CD4-positive, alpha-beta T cell treated with Interleukin-15 for 4 hours (primary cell): ENCODE measurements at places on chromosomes 3 and 15.

DNA sequence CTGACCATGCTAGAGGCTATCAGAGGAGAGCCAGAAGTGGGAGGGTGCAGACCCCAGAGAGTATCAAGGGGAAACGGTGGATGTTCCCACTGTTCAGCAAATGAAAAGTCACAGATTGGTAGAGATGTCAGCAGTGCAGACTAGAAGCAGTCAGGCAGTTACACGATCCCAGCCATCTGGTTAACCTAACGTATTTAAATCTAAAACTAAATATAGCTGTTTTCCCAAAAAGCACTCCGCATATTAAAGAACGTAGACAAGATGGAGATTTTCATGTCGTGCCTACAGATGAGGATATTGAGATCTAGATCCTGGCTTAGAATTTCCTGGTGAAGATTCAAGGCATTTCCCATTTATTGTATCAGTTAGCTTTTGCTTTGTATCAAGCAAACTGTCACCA lies 25.2 kb downstream of the PXYLP1 start:
- no peak for DNase-seq

DNA sequence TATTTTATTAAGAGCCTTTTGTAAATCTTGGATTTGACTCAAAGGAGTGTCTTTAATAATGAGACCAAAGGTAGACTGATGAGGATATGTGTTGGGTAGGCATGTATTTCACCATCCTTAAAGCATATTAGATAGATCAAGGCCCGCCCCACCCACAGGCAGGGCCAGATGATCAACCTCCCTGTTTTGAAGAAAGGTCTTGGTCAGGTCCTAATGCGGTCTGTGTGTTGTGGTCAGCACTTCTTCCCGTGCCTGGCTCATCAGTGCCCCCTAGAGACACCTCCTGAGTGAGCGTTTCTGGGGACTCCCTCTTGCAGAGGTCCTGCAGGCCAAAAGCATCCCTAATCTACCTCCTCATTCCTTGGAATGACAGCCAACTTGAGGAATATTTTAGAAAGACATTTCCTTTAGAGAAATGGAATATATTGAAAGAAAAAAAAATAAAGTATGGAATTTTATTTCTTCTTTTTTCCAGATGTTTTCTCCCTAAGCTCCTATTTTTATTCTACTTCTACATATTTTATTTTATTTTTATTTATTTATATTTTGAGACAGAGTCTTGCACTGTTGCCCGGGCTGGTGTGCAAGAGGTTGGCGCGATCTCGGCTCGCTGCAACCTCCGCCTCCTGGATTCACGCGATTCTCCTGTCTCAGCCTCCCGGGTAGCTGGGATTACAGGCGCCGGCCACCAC lies 6.0 kb downstream of the TM4SF4 start:
- peak; percentile 34 for DNase-seq

- peak; percentile 46 for DNase-seq
Measured at GRCh38 chr3:18423401-18424212, 1.5 kb downstream of the SATB1 start.

DNA sequence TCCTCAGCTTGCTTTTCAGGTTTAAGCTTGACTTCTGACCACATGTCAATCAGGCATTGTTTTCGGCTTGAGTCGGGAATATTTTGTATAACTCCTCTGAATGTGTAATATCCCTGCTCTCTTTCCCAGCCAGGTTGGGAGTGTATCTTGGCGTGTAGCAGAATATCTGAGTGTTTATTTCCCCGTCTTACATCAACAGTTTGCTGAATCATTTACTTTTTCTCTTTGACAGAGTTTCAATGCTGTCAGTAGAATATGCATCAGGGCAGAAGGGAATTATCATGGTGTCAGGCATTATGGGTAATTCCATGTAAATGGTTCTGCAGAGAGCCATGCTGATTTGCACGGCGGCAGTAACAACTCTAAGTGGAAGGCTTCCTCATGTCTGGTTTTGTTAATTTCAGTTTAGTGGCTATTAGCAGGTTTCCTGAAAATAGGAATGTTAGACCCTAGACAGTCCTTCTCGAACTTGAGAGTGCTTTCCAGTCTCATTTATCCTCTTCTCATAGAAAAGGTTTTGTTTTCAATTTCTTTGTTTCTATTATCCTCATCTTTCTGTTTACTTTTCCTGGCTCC lies 566.3 kb downstream of the AGBL1 start:
- DNase-seq = no peak

DNA sequence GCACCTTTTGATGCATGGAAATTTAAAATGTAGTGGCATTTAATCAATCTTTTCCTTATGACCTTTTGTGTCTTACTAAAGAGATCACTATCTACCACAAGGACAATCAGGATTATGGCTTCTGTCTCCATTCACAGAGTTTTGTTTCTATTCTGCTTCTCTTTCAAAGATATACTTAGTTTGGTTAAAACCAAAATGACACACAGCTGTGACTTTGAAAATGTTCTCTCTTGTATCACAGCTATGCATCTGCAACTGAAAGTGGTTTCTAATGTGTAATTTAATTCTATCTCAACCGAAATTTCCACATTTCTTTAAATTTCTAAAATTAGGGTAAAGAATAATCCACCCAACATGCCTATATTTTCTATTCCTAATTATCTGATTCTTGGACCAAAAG lies 27.7 kb downstream of the HLTF start:
- DNase-seq = no peak

DNA sequence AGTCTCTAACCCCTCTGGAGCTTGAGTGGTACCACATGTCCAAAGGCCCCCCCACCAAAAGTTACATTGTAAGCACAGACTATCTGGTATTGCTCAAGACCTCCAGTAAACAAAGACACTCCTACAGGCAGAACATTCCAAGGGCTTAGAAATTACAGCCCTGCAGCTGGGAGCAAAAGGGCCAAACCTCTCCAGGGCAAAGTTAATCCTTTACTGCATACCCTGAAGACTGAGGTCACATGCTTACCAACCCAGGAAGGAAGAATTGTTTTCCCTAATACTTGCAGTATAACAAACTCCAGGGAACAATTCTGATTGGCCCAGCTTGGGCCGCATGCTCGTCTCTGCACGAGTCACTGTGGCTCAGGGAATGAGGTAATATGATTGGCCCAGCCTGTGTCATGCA lies 266.1 kb upstream of the NR2F2 start:
- DNase-seq = no peak

DNA sequence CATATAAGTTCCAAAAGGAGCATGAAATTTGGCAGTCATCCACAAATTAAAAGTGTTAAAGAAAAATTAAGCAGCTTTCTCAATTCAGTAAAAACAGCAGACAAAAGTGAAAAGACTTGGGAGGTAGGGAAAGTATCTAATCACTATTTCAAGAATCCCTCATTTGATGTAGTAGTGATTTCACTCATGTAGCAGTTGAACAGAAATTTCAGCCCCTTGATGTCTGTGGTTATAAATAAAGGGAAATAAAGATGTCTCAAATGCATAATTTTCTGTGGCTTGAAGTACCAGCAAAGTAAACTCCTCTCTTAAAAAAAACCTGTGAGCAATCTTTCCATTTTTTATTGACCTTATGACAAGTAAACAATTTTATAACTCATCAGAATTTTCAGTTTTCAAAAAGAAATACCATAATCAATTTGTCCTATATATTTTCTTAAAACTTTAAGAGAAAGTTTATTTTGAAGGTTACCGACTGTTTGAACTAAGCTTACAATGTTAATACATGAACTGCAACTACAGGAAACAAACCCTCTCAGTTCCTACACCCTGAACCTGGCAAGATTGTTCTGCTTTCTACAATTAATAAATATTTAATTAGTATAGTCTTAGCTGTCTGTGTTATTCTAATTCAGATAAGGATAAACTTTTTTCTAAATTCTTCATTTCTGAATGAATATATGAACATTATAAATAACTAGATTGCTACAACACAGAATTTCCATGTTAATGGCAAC lies 94.2 kb downstream of the CBLB start:
- DNase-seq = no peak

DNA sequence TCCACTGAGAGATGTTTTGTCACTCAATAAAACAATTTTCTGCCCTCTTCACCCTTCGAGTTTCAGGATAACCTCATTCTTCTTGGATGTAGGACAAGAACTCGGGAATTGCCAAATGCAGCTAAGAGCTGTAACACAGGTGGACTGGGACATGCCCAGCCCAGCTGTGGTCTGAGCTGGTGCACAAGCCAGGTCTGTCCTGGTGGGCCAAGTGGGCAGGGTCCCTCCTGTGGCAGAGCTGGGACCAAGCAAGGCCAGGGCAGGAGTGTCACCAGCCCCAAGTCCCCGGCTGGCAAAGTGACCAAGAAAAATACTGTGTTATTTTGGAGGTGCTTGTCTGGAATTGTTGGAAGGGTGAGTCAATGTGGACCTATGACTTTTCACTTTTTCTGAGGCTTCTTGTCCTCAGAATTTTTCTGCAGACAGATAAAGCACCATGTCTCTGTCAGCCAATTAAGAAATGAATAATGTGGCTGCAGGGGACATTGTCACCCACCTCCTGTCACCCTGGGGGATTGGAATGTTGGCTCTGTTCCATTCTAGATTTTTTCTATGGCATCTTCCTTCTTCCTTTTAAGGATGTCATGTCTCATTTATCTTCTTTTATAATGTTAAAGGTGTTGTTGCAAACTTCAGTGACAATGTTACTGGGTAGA lies 645.2 kb upstream of the EPHA6 start:
- no peak for DNase-seq

GRCh38 chr3:31925271-31925630 lies 55.8 kb downstream of the OSBPL10 start:
- DNase-seq = no peak

DNA sequence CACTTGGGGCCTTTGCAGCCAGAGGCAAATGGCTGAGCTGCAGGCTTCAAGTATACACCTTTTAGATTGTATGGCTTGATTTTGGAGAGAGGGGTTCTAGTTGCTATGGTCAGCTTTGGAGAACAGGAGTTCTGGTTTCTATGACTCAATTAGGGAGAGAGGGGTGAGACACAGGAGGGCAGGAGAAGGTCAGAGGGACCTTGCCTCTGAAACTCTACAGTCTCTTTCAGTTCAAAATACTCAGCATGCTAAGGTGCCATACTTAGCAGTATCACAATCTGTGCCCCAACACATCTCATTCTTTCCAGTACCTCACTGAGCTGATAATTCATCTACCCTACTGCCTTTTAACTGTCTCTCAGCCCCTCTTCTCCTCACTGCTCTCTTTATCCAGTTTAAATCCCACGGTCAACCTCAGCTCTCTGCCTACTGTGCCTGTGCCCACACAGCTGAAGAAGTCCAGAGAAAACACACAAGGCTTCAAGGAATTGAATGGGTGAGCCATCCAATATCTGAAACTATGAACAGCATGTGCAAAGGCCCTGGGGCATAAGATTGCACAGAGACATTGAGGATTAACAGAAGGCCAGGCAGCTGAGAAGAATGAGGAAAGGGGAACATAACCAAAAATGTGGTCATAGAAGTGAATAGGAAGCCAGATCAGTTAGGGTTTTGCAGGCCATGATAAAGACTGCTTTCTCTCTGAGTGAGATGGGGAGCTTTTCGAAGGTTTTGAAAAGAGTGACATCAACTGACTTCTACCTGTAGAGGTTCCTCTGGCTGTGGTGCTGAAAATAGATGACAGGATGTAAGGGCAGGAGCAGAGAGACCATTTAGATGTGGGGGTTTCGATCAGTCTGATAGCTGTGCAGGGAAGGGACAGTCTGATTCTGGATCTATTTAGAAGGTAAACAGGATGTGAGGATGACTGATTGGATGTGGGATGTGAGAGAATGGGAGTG lies 54.5 kb upstream of the C3orf80 start:
- no peak for DNase-seq

GRCh38 chr15:57732526-57733331 lies 26.2 kb downstream of the POLR2M start:
- DNase-seq = peak; percentile 49

- no peak for DNase-seq
Measured at GRCh38 chr3:161607056-161607455, 110.4 kb downstream of the OTOL1 start.

- no peak for DNase-seq
Measured at GRCh38 chr15:83854950-83855707, 201.2 kb downstream of the ADAMTSL3 start.

- no peak for DNase-seq
Measured at GRCh38 chr3:189410522-189410921, 220.7 kb upstream of the TP63 start.

- no peak for DNase-seq
Measured at GRCh38 chr3:197003461-197004385, 25.9 kb downstream of the MELTF start.
